ENCODE measurements at places on chromosomes 12 and 14.

DNA sequence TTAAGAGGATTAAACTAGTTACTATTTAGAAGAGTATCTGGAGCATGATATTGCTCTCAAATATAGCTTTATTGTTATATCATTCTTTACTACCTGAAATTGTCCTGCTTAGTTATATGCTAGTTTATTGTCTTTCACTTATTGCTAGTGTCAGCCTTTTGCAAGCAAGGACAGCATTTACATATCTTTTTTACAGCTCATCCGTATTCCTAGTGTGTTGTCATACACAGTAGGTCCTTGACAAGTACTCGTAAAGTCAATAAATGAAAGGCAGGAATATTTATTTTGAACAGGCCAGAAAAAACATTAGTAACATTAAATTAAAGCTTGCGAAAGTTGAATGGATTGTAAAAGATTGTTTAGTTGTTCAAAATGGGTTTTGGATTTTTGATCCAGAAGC, 35.0 kb downstream of the CRADD start:
- DNase-seq: no peak

DNA sequence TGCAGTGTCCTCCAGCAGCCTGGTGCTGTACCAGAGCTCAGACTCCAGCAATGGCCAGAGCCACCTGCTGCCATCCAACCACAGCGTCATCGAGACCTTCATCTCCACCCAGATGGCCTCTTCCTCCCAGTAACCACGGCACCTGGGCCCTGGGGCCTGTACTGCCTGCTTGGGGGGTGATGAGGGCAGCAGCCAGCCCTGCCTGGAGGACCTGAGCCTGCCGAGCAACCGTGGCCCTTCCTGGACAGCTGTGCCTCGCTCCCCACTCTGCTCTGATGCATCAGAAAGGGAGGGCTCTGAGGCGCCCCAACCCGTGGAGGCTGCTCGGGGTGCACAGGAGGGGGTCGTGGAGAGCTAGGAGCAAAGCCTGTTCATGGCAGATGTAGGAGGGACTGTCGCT, 15.2 kb downstream of the C12orf43 start:
- no peak for DNase-seq

DNA sequence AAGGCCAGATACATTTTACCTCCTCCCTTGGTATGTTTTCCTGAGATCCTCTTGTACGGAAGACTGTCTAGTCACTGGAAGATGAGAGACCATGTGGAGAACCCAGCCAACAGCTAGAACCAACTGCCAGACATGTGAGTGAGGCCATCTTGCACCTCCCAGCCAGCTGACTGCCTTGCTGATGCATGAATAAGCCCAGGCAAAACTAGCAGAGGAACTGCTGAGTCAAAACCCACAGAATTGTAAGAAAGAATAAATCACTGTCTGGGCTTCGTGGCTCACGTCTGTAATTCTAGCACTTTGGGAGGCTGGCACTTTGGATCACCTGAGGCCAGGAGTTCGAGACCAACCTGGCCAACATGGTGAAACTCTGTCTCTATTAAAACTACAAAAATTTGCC, 160.0 kb downstream of the TPH2 start:
- DNase-seq: no peak

DNA sequence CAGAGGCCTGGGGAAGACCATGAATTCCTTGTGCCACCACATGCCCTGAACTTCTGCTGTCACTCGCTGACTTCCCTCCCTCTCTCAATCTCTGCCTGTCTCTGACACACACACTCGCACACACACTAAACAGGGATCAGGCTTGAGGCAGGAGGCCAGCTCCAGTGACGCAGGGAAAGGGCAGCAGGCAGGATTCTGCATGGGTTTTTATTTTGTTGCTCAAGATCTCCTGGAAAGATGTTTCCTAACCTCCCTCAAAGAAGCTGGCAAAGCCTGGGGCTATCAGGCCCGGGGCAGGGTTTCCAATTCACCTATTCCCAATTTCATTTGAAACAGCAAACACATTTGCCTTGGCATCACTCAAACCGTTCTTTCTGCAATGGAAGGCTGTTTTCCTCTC, 27.7 kb upstream of the PEX5 start:
- no peak for DNase-seq
